ENCODE measurements at places on chromosomes 4 and X. TPM values are rescaled to one million over a fixed set of nuclear protein-coding genes. Genes with fewer than 3 reads are reported as not detected.

DNA sequence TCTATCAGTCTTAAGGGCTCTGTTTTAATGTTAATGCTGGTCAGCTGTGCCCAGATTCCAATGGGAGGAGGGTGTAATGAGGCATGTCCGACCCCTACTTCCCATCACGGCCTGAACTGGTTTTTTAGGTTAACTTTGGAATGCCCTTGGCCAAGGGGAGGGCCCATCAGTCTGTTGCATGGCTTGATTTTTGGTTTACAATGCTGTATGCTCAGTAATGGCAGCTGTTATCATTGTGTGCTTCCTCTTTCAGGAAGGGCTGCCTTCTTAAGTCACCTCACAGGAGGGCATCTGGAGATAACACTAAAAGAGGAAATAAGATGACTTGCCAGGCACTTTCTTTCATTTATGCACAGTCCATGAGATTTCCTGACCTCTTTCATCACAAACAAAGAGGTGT, 36.3 kb downstream of the ATXN3L start:
- no peak overlapping the region for H3K27ac ChIP-seq
- peaks cover 6% of the 10 kb centered on the region for H3K4me1 ChIP-seq
- H3K36me3 ChIP-seq: no peaks in the 10 kb centered on the region
- no peak for DNase-seq
- H3K27me3 ChIP-seq: no peaks in the 10 kb centered on the region

STOX2 gene
- not detected for total RNA-seq

- no peaks in the 10 kb centered on the region for H3K4me1 ChIP-seq
- no peaks in the 10 kb centered on the region for H3K36me3 ChIP-seq
- H3K27ac ChIP-seq: no peak overlapping the region
- H3K27me3 ChIP-seq: peaks cover 1% of the 10 kb centered on the region
- no peak overlapping the region for H3K4me3 ChIP-seq
These were observed 391.4 kb downstream of the TEX13C start for GRCh38 chrX:125711103-125711502.

SPARCL1 gene
- total RNA-seq: not detected

- H3K36me3 ChIP-seq: no peaks in the 10 kb centered on the region
- peaks cover 2% of the 10 kb centered on the region for H3K27me3 ChIP-seq
- no peak overlapping the region for H3K27ac ChIP-seq
- no peak overlapping the region for H3K4me3 ChIP-seq
- H3K4me1 ChIP-seq: no peaks in the 10 kb centered on the region
These were observed 104.7 kb upstream of the NKX1-1 start for GRCh38 chr4:1510931-1511330.

- DNase-seq: no peak
- H3K27ac ChIP-seq: no peak overlapping the region
- H3K4me3 ChIP-seq: no peak overlapping the region
- H3K4me1 ChIP-seq: peaks cover 21% of the 10 kb centered on the region
These were observed 16.7 kb upstream of the AFAP1 start for GRCh38 chr4:7956270-7956808.

GNRHR gene
- total RNA-seq: not detected

MAGEB17 gene
- total RNA-seq: not detected

GDPD2 gene
- total RNA-seq: not detected

- H3K27ac ChIP-seq: peak overlapping the region; percentile 11
- H3K36me3 ChIP-seq: no peaks in the 10 kb centered on the region
- peaks cover 63% of the 10 kb centered on the region for H3K4me1 ChIP-seq
- peak; percentile 33 for DNase-seq
These were observed 28.4 kb upstream of the TNIP3 start for GRCh38 chr4:121192480-121192879.

GRCh38 chrX:18855919-18856644, 127.8 kb downstream of the PHKA2 start:
- no peaks in the 10 kb centered on the region for H3K27me3 ChIP-seq
- H3K36me3 ChIP-seq: no peaks in the 10 kb centered on the region
- H3K4me3 ChIP-seq: no peak overlapping the region
- DNase-seq: no peak

GRCh38 chr4:150939530-150939929, 75.6 kb downstream of the LRBA start:
- H3K27me3 ChIP-seq: no peaks in the 10 kb centered on the region
- no peak for DNase-seq
- H3K36me3 ChIP-seq: peaks cover 4% of the 10 kb centered on the region

TLR1 gene
- 1.8 TPM for total RNA-seq

TBCK gene
- 20.2 TPM for total RNA-seq

DNA sequence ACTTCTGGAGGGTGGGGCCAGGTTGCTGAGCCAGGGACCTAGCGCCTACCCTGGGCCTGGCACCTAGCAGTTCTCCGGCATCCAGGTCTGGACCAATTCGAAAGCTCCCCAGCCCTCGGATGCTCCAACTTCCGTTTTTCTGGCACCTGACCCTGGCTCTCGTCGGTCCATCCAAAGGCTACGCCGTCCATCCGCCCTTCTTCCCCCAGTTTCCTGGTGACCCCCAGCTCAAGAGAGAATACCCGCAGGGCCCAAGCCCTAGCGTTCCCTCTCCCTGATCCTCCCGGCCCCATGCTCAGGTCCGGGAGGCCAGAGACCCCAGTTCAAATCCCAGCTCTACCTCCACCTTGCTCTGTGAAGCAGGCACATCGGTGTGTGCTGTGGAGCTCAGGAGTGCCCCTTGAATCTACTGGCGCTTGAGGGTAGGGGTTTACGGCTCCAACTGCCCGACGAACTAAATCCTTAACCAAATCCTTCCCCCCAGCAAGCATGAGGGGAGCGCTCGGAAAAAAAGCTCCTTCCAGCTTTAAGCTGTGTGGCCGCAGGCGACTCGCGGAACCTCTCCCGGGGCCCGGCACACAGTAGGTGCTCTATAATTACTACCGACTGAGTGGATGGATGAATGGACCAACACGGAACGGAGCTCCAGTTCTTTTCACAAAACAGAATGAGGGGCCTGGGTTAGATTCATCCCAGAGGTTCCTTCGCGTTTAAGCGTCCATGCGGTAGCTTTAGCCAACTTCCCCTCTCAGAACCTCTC, 1.1 kb downstream of the CRMP1 start:
- H3K4me1 ChIP-seq: peaks cover 6% of the 10 kb centered on the region
- H3K4me3 ChIP-seq: no peak overlapping the region
- no peak for DNase-seq
- no peaks in the 10 kb centered on the region for H3K36me3 ChIP-seq
- no peak overlapping the region for H3K27ac ChIP-seq

- H3K27ac ChIP-seq: no peak overlapping the region
- H3K36me3 ChIP-seq: no peaks in the 10 kb centered on the region
- no peaks in the 10 kb centered on the region for H3K4me1 ChIP-seq
- no peaks in the 10 kb centered on the region for H3K27me3 ChIP-seq
- H3K4me3 ChIP-seq: no peak overlapping the region
These were observed 1066.0 kb downstream of the GLUD2 start for GRCh38 chrX:122113376-122113775.

- H3K27ac ChIP-seq: peak overlapping the region; percentile 5
- DNase-seq: no peak
- peaks cover 29% of the 10 kb centered on the region for H3K4me1 ChIP-seq
- no peaks in the 10 kb centered on the region for H3K27me3 ChIP-seq
These were observed 2.7 kb downstream of the ABCD1 start for GRCh38 chrX:153727123-153727931.

SFRP2 gene
- total RNA-seq: not detected

- no peak overlapping the region for H3K27ac ChIP-seq
- no peaks in the 10 kb centered on the region for H3K36me3 ChIP-seq
- peaks cover 2% of the 10 kb centered on the region for H3K27me3 ChIP-seq
- H3K4me3 ChIP-seq: no peak overlapping the region
- peak; percentile 68 for DNase-seq
These were observed 19.9 kb downstream of the DGAT2L6 start for GRCh38 chrX:70196961-70197720.

- no peaks in the 10 kb centered on the region for H3K36me3 ChIP-seq
- H3K4me1 ChIP-seq: peaks cover 3% of the 10 kb centered on the region
- no peak for DNase-seq
- no peaks in the 10 kb centered on the region for H3K27me3 ChIP-seq
These were observed 43.3 kb upstream of the STAG2 start for GRCh38 chrX:123918106-123918721.

TMEM31 gene
- 0.52 TPM for total RNA-seq

- no peak for DNase-seq
- no peaks in the 10 kb centered on the region for H3K27me3 ChIP-seq
- no peaks in the 10 kb centered on the region for H3K4me1 ChIP-seq
- H3K27ac ChIP-seq: no peak overlapping the region
- no peak overlapping the region for H3K4me3 ChIP-seq
- no peaks in the 10 kb centered on the region for H3K36me3 ChIP-seq
These were observed 7.1 kb downstream of the AWAT2 start for GRCh38 chrX:70042399-70043371.

GRCh38 chr4:71469541-71469940, 130.7 kb downstream of the SLC4A4 start:
- H3K4me1 ChIP-seq: no peaks in the 10 kb centered on the region
- no peak overlapping the region for H3K4me3 ChIP-seq
- H3K27me3 ChIP-seq: no peaks in the 10 kb centered on the region
- H3K36me3 ChIP-seq: no peaks in the 10 kb centered on the region
- DNase-seq: no peak

DNA sequence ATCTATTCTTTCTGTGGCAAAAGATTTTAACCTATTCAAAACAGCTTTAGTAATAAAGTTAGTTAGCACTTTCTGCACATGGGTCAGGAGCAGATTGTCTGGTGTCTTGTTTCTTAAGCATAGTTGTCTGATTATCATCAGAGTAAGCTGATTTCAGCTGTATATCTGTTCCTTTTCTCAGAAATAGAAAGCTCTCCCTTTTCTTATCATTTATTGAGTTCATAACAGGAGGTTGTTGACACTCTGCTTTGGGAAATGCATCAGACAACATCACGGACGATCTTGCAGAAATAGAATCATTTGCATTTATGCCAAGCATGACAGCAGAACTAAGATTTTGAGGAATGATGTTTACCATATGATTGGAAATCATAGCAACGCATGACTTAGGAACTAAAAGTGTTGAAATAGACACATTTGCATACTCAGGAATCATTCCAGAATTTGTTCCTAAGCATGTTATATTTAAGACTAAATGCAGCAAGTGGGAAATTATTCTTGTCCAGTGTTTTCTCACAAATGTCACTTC, 66.7 kb downstream of the RBMX2 start:
- DNase-seq: no peak
- no peaks in the 10 kb centered on the region for H3K36me3 ChIP-seq
- no peak overlapping the region for H3K27ac ChIP-seq
- H3K4me1 ChIP-seq: no peaks in the 10 kb centered on the region

GRCh38 chr4:158130204-158130603, 42.6 kb downstream of the GASK1B start:
- no peak overlapping the region for H3K27ac ChIP-seq
- H3K4me1 ChIP-seq: no peaks in the 10 kb centered on the region
- no peaks in the 10 kb centered on the region for H3K27me3 ChIP-seq
- H3K36me3 ChIP-seq: no peaks in the 10 kb centered on the region

DNA sequence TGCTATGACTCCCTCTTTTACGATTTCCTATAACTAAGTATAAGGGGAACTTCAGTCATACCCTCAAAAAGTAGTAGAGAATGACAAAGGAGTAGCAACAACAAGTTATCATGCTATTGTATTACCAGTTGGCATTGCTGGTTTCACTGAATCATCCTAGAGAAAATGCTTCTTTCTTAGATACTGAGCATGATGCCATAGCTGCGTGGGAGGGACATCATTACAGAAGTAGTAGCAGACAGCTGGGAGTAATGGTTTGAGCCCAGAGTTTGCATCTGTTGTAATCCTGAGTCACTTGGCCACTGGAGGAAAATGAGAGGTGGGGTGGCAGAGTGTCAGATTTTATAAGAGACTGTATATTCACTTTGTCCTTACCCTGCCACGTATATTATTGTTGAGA, 38.6 kb downstream of the MTMR1 start:
- peaks cover 36% of the 10 kb centered on the region for H3K36me3 ChIP-seq
- H3K4me1 ChIP-seq: peaks cover 35% of the 10 kb centered on the region
- peak overlapping the region; percentile 15 for H3K27ac ChIP-seq

DNA sequence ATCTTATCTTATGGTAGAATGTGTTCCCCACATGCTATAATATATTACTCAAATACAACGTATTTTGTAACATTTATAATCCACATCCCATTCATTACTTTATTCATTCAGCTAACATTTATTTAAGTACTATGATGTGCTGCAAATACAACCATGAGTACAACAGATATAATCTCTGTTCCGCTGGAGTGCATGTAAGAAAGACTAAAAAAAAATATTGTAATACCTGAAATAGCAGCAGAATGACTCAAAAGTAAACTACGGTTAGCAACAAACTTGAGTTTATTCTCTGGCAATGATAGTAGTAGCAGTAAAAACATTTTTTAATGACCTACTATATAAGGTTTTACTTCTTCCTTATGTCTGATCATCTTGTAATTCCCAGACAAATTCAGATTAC, 1776.3 kb downstream of the STIM2 start:
- no peak for DNase-seq
- no peaks in the 10 kb centered on the region for H3K27me3 ChIP-seq
- no peaks in the 10 kb centered on the region for H3K36me3 ChIP-seq
- no peak overlapping the region for H3K27ac ChIP-seq

- no peak for DNase-seq
- H3K36me3 ChIP-seq: peaks cover 2% of the 10 kb centered on the region
- H3K27ac ChIP-seq: no peak overlapping the region
- H3K4me1 ChIP-seq: peaks cover 17% of the 10 kb centered on the region
- no peaks in the 10 kb centered on the region for H3K27me3 ChIP-seq
These were observed 31.0 kb downstream of the FNIP2 start for GRCh38 chr4:158799856-158800255.

DNA sequence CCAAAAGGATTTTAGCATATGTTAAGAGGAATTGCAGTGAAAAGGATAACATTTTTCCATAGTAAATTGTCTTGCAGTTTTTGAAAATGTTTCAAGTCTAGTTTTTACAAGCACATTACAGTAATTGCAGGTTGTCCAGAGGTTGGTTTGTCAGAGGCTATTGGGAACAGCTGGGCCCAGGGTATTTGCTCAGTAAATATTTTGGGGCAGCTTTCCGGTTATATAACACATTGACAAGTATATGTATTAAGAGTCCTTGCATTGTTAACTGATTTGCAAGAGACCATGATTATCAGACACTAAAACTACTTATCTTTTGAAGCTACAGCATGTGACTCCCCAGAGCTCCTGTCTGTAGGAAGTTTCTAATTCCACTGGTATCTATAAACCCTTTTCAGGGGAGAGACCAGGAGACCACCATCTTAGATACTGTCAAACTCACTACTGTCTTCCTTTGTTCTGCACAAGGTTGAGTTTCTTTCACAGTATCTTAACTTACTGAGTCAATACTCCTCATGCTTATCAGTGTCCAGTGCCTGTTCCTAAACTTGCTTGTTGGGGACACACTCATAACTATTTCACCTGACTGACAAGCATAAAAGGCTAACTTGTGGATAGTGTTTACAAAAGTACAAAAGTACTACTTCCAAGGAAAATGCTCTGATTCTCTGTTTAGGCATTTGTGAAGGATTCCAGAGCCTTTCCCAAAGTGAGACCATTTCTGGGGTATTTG, 18.9 kb upstream of the RGN start:
- no peaks in the 10 kb centered on the region for H3K4me1 ChIP-seq
- peaks cover 2% of the 10 kb centered on the region for H3K27me3 ChIP-seq
- no peak for DNase-seq

DNA sequence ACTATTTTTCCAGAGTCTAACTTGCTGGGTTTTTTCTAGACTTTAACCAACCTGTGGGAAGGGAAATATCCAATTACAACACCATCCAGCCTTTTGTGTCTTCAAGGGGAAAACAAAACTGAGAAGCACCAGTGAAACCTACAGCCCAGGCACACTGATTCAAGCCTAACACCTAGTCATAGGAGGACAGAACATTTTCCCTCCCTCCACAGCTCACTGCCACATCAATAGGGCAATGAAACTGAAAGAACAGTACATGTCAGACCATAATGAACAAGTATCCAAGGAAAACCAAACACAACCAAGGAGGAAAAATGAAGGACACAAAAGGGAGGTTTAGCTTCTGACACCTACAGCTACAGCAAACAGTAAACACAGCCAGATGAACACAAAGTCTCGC, 17.6 kb downstream of the MAGEA8 start:
- H3K4me3 ChIP-seq: no peak overlapping the region
- H3K36me3 ChIP-seq: no peaks in the 10 kb centered on the region
- H3K27ac ChIP-seq: no peak overlapping the region
- H3K27me3 ChIP-seq: peaks cover 8% of the 10 kb centered on the region
- peak; percentile 14 for DNase-seq
